Stimulated activated CD8-positive, alpha-beta memory T cell treated with anti-CD3 and anti-CD28 coated beads, Interleukin-7, amount 100 ng/mL, for 24 hours (primary cell): ENCODE measurements at places on chromosomes 16 and 17.

DNA sequence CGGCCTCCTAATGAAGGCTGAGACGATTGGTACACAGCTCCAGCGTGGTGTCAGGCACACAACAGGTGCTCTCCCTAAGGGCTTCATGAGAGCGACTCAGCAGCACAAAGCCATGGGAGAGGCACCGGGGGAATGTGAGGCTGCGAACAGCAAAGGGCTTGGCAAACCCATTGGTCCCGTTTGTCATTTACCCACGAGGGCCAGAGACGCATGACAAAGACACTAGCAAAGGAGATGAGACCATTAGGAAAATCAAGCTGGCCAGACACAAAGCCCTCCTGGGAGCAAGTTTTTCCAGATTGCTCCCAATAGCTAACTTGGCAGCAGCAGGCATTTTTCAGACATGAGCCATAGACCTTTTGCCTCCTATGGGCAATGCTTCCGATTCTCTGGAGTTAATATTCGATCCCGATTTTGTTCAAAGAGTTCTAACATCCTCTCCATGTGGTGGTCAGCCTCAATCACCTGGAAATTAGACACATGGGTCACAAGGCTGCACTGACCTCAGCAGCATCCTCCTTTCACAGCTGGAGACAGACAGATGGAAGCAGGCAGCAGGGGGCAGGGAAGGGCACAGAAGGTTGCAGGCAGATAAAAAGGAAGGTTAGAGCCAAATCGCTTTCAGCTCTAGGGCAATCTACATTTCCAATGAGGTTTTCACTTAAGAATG, 38.2 kb downstream of the TK2 start:
- DNase-seq = no peak

- DNase-seq = no peak
These were observed 44.4 kb downstream of the HAPSTR1 start for GRCh38 chr16:9135797-9136196.

- no peak for DNase-seq
These were observed 349.1 kb upstream of the EEF2KMT start for GRCh38 chr16:5446623-5447240.

GRCh38 chr16:67001726-67002125, 13.3 kb downstream of the CES4A start:
- no peak for DNase-seq

GRCh38 chr17:80566054-80566400, 21.4 kb downstream of the RPTOR start:
- DNase-seq = no peak

DNA sequence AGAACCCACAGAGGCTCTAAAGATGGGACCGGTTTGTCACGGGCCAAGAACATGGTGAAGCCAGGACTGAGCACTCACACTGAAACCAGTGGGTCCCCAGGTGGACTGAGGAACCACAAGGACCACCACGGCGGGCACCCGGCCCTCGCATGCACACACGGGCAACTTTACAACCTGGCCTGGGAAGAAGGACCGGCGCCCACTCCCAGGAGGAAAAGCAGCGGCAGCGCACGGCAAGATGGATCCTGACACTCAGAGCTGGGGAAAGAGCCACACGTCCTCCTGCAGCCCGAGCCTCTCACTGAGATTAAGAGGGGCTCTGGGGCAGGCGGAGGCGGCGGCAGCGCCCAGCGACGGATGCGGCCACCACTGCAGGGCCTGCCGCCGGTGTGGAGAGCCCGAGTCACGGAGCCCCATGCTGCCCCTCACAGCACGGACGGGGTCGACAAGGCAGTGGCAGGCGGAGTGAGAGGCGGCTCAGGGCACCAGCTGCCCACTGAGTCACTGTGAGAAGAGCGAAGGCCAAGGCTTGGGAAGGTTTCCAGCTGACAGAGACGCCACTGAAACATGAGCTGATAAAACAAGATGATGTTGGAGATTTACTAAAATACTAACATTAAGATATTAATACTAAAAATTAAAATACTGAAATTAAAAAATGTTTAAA, 118.3 kb downstream of the ANKRD11 start:
- DNase-seq = no peak

GRCh38 chr16:2365397-2366294, 25.1 kb upstream of the ABCA3 start:
- no peak for DNase-seq

DNA sequence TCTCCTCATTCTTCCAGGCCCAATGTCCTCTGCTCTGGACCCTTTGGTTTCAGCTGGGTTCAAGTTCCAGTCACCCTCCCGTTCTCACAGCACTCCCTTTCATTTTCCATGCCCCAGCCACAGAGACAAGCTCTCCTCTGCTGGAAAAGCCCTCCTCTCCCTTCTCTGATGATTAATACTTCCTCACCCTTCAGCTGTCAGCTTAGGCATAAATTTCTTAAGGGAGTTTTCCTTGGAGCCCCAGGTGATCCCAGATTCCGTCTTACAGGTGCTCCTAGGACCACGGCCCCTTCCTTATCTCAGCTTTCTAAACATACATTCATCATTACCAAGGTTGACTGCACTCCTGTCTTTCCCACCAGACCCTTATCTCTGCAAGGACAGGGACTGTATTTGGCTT, 10.4 kb downstream of the CHAD start:
- no peak for DNase-seq

- DNase-seq = no peak
These were observed 90.8 kb downstream of the STX8 start for GRCh38 chr17:9484789-9485188.

GRCh38 chr17:78259192-78259554, 27.7 kb downstream of the TMEM235 start:
- DNase-seq = no peak

DNA sequence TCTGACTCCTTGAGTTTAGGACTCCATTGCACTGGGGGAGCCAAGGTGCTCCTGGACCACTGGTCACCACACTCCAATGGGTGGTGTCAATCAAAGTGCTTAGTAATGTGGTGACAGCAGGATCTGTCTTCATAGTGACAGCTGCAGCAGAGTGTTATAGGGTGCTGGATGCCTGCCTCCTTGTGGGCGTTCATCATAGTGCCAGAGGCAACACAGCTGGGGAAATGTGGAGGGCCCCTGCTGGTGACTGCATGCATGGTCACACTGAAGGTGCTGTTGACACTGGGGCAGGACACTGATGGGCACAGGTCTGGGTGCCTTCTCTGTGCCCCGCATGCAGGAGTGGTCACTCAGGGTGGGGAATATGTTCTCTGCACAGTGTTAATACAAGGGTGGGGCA, 177.5 kb upstream of the CDH8 start:
- DNase-seq = no peak

- DNase-seq = no peak
These were observed 52.6 kb downstream of the RBFOX3 start for GRCh38 chr17:79558091-79558900.
